Activated CD4-positive, alpha-beta T cell treated with anti-CD3 and anti-CD28 coated beads, Interleukin-2, amount 50 U/mL, for 16 hours (primary cell): ENCODE measurements at places on chromosomes 7 and 10.

- DNase-seq = no peak
These were observed 148.8 kb downstream of the CHRM2 start for GRCh38 chr7:137017221-137017620.

GRCh38 chr10:120480848-120481247 is 23.8 kb downstream of the PLPP4 start:
- DNase-seq = no peak

DNA sequence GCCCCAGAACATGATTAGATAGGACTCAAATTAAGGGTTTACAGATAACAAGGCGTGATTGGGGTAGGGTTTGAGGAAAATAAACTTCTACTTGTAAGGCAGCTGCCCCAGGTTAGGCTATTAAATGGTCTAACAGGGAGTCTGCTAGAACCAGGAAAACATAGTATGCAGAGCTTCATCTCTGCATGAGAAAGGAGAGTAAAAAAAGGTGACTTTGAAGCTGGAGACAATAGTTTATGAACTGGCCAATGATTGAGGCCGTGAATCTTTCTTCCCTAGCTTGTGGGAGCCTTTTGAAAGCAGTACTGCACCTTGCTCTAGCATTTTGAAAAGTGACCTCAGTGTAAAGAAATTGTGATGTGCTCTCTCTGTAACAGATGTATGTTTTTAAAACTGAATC is 48.5 kb upstream of the STARD3NL start:
- no peak for DNase-seq

DNA sequence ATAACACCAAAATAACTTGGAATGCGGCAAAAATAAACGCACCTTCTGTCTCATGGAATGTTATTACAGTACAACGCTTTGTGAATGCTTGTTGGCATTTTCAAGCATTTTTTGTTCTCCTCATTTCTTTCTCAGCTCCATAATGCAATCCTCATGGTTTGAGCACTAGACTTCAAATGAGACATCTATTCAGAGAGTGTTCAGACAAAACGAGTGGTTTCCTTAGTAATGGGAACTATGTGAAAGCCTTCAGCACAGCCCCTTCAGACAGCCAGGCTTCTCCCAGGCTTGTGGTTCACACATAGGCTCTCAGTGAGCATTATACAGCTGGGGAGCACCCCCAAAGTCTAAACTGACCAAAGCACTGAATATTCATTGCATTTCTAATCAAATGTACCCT is 8.6 kb upstream of the LRRN3 start:
- DNase-seq = peak; percentile 33

- no peak for DNase-seq
These were observed 12.4 kb downstream of the MTURN start for GRCh38 chr7:30147223-30147622.

- DNase-seq = no peak
These were observed 15.1 kb downstream of the ADD3 start for GRCh38 chr10:110022716-110023504.

DNA sequence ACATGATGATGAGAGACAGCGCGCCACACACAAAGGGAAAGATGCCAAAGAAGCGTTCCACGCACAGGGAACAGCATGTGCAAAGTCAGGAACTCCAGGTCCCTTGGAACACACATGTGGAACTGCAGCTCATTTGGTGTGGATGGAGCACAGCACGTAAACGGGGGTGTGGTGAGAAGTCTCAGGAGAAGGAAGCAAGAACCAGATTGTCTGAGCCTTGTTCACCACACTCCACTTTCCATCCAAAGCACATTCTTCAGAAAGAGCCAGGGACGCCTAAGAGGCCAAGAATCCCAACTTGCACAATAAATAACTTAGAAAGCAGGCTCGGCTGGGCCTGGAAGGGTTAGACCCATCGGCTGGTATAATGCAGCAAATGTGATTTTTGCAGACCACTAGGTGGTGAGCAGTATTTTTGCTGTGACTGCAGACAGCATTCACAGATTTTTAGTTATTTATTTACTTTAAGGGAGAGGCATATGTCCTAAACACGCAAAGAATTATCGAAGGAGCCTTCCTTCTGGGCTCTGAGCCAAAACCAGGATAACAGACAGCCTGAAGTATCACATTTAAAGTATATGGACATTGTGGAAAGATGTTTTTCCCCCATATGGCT is 27.9 kb upstream of the ASCC1 start:
- DNase-seq = no peak

- DNase-seq = no peak
These were observed 547.7 kb downstream of the TNS3 start for GRCh38 chr7:47034180-47034579.

DNA sequence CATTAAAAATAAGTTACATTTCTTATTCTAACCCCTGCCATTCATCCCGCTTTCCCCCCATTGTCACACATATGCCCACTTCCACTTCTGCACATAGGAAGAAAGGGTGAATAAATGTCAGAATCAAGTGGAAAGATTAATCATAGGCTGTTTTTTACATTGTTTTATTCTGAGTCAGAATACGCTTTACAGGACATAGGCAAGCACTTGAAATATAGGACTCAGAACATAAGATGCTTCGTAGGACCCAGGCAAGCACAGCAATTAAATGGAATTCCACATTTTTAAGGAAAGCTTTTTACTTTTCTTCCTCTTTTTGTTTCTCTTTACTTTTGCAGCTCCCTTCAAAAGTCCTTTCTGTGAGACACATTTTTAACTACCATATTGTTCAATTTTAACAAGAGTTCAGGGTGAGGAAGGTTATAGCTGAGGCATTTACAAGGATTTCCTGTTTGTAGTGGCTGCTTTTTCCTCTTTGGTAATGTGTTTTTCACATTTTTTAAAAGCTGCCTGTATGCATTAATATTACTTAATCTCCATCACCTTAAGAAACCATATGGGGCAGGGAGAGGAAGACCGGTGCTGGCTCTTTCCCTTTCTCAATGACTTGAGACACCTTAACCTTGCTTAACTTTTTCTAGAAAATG is 130.0 kb downstream of the TES start:
- DNase-seq = no peak

DNA sequence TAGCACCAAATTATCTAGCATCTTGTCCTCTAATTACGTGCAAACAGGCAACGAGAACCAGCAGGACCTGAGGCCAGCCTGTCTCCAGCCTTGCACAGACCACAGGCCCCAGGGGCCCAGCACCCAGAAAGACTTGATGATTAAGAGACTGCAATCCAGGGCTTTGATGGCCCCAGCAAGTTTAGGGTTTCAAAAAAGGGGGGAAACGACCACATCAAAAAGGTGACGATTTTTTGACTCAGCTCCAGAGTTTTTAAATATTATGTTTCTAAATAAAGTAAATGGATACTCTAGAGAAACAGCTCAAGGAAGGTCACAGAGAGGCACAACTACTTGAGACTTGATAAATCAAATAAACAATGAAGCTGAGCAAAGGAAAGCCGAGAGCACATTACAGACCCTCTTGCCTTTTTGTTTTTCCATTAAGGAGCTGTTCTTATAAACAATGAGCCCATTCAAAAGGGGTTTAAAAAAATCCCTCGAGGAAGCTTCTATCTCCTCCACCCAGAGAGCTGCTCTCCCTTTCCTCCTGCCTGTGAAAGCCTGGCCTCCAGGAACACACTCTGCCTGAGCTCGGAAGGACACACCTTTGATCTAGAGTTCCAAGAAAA is 44.1 kb downstream of the GLI3 start:
- DNase-seq = no peak
